D341Med (cell line): ENCODE measurements at places on chromosomes 5 and 9.

GRCh38 chr5:55541056-55541635, 6.4 kb upstream of the PLPP1 start:
- DNase-seq = no peak

GRCh38 chr9:104073770-104074133, 20.4 kb upstream of the SMC2 start:
- DNase-seq = no peak

DNA sequence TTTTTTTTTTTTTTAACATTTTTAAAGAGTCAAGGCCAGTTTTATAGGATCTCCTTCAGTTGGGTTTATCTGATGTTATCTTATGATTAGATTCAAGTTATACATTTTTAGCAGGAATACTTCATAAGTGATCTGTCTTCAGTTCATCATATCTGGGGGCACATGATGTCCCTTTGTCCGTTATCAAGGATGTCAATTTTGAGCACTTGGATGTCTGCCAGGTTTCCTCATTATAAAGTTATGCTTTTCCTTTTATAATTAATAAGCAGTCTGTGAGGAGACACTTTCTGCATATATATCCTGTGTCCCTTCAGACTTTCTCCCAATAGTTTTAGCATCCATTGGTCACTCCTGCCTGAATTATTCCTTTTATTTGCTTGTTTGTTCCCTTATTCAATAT, 11.8 kb downstream of the HDHD3 start:
- no peak for DNase-seq

GRCh38 chr5:113061846-113062780, 85.5 kb downstream of the DCP2 start:
- DNase-seq = no peak

DNA sequence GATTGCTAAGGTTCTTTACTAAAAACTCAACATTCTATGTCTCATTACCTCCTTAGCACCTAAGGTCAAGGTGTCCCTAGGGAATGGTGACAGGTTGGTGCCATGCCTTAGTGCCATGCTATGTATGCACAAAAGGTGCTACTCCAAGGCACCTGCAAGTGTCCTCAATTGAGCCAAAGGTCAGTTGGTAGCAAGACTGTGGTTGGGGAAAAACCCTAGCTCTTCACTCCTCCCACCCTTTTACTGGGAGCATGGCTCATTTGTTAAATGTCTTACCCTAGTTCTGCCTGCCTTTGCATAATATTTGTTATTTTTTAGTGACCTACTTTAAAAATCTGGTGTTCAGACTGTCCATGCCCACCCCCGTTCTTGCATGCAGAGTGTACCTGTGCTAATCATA, 17.0 kb downstream of the ACO1 start:
- no peak for DNase-seq
